Osteoblast (primary cell): ENCODE measurements at places on chromosomes 4 and X. TPM values are rescaled to one million over a fixed set of nuclear protein-coding genes. Genes with fewer than 3 reads are reported as not detected.

- peak; percentile 73 for DNase-seq
These were observed 6.6 kb downstream of the NKX1-1 start for GRCh38 chr4:1399508-1400190.

DNA sequence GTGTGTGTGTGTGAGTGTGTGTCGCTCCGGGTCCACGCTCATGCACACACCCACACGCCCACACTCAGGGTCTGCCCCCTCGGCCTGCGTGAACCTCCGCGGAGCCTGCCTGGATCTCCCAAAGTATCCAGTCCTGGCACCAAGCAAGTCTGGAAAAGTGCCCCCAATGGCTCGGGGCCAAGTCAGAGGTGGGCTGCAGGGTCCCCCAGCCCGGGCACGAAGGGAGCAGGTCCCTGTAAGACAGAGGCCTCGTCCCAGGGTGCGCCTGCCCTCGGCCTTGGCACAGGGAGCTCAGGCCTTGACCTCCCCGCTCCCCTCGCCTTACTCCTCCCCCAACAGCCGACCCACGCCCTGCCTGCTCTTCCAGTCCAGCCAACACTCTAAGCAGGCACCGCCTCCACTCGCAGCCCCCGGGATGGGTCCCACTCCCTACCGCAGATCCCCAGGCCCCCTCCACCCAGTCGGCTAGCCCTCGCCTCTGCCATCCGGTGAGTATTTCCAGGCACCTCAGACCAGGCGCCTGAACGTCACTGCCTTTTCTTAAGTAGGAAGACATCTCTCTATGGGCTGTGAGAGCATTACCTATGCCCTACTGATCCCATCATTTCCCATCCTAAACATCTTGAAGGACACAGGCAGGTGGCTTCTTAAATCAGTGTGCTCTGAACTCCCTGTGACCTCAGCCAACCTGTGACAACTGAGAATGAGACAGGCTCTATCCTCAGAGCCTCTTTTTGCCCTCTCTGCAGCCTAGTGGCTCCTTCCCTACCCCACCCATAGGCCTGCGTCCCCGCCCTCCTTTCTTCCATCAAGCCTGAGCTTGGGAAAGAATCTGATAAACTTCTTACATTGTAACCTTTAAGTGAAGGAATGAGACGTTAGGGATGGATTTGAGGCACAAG, 704 bp downstream of the FAM114A1 start:
- peak; percentile 64 for DNase-seq

Gene CSAG2
- not detected in 2 replicates for total RNA-seq

GRCh38 chr4:148563684-148564083, 121.5 kb upstream of the NR3C2 start:
- DNase-seq, result no peak

Gene LINC00632
- total RNA-seq, result 9.4 and 10.1 TPM in 2 replicates

DNA sequence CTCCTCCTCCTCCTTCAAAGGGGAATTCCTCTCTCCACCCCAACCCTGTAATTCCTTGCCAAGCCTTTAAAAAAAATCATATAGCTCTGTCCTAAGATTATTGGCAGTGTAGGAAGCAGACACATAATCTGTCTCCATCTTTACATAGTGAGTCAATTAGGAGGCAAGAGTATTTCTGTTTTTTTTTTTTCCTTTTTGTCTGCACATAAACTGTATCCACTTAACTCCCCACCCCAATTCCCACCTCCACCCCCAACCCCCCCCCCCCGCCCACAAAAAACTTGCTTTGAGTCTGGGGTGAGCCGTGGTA, 182.5 kb downstream of the RASL11B start:
- peak; percentile 3 for DNase-seq

Gene LEF1
- total RNA-seq, result 5.8 and 7.7 TPM in 2 replicates
